ENCODE measurements at places on chromosomes 7 and 10.

DNA sequence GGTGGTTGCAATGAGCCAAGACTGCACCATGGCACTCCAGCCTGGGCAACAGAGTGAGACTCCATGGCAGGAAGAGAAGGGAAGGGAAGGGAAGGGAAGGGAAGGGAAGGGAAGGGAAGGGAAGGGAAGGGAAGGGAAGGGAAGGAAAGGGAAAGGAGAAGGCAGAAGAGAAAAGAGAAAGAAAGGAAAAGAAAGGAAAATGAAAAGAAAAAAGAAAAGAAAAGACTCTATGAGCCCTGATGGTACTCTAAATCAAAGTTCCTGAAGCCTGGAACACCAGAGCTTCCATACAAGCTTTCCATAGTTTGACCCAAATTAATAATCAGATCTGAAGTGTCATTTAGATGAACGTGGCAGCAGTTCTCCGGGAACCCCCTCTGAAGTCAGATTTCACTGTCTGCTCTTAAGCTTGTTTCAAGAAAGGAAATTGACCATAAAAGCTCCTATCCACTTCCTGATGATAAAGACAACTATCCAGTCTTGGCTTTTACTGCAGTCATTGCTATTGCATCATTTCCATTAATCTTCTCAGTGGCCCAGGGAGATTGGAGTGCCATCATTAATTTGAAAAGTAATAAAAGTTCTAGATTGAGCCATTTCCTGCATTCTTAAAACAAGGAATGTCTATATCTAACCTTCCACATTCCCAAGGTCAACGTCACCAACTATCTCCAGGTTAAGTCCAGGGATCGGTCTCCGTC lies 44.2 kb upstream of the FRMD4A start:
- DNase-seq = no peak

DNA sequence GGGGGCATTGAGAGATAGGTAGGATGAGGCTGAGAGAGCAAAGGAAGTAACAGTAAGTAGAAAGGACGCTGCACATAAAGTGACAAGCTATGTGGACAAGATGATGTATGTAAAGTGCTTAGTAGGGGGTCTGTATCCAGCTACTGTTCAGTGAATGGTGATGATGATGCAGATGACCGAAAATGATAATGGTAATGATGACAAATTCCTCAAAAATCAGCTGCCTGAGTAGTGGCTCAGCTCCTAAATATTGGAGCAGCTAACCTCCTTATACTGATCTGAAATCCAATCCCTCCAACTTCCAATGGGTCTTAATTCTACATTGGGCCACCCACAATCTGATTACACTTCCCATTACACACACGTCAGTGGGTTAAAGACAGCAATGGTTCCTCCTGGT lies 27.1 kb upstream of the KCNMA1 start:
- DNase-seq = no peak

DNA sequence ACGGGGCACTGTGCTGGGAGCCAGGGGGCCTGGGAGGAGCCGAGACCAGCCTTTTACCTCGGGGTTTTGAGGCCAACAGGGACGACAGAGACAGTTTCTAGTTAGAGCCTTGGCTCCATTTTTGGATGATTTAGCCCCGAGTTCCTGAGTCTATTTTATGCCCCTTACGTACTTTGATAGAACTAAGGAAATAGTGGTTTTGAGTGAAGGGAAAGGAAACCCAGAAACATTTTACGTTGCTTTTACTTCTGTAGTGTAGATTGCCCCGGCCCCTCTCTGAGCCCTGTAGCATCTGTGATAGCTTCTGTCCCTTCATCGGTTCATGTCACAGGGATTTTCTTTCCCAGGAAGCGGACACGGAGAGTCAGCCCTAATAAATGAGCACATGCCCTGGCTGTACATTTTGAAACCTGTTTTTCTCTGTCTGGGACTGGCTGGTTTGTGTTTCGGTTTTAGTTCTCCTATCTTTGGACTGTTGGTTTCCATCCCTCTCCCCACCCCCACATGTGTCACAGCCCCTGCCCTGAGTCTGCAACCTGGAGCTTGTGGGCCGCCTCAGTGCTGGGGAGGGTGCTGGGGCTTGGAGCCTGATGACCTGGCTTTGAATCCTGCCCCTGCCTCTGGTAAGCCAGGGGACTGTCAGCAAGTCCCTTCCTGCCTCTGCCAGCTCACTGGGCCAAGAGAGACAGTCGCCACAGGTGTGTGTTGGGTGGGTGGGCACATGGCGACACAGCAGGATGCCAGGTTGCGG lies 6.9 kb upstream of the ORAI2 start:
- DNase-seq = peak; percentile 77

DNA sequence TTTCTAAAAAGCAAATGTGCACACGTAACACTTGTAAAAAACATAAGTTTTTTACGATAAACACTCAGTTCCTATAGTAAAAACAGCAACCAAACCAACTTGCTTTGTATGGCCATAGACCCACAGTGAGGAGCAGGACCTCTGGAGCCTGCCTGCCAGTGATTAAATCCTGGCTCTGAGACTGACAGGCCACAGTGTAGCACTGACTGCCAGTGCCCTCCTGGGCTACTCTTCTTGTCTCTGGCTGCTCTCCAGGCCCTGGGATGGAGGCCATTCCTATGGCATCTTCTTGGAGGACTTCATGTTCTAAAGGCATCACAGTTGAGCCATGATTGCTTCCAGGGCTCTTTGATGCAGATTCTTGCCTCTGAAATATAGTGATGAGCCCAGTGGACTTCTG lies 22.7 kb upstream of the TMEM254 start:
- DNase-seq = no peak

DNA sequence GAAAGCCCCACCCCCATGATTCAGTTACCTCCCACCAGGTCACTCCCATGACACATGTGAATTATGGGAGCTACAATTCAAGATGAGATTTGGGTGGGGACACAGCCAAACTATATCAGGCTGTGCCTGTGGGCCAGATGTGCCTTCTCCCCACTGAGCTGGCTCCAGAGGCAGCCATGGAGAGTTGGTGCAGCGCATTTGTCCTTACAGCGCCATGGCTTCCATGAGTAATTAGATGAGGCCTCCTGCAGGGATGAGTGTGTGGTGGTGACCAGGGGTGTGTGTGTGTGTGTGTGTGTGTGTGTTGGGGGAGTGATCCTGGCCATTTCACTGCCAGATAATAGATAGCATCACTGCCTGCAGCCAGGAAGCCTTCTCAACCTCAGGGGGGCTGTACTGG lies 94.6 kb downstream of the FANK1 start:
- DNase-seq = no peak

DNA sequence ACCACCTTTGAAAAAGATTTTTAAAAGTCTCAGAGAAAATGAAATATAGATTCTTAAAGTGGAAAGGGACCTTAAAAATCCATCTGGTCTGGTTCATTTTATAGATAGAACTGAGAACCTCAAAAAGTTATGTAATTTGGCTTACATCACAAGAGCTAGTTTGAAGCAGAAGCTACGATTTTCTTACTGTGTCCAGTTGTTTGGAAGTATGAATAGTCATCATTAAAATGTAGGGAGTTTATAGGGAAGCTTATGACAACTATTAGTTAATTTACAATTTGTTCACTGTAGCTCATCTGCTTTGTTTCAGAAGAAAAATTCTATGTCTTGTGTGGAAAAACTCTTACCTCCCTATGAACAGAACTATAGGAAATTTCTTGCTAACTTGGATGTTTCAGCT lies 26.9 kb downstream of the ZEB1 start:
- DNase-seq = no peak

DNA sequence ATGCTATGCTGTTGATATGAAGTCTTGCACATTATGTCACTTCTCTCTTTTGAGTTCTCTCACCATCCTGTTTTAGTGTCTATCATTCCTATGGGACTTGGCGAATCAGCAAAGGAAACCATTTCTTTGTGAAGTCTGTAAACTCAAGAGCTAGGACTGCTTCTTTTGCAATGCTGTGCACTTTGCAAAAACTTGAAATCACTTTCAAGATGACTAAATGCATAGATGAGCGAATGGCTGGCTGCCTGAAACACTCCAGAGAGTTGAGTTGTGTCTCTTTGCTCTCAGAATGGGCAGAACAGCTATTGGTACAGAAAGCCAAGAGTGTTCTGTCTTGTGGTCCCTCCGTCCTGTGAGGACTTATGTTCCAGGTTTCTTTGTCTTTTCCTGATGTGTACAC lies 18.3 kb upstream of the ELMO1 start:
- no peak for DNase-seq

DNA sequence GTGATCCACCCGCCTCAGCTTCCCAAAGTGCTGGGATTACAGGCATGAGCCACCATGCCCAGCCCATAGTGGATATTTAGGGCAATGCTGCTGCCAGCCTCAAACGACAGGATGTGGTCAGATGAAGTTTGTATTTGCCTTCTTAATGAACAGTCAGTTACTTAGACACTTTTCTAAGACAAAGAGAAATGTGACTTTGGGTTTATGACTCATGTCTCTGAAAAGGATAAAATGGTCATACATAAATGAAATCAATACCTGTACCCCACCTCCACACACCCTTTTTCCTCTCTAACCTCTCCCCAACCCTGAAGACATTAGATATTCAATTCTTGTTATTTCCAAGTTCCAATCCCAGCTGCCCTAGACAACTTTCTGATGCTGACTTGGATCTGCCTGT lies 109.3 kb upstream of the INSIG1 start:
- no peak for DNase-seq

DNA sequence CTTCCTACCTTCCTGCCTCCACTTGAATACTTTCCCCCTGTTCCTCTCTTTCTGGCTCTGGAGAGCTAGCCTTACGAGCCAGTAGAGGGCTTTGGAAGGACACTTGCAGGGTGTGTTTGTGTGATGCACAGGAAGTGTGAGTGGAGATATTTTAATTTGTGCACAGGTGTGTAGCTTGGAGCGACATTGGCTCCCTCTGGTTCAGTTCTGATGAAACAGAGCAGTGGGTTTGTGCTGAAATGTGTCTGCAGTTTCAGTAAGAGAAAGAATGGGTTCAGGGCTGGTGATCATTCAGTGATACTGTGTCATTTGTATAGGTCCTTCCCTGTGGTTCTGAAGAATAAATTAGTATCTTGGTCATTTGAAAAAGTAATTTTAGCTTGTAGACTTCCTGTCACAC lies 86.9 kb downstream of the SND1 start:
- DNase-seq = no peak

DNA sequence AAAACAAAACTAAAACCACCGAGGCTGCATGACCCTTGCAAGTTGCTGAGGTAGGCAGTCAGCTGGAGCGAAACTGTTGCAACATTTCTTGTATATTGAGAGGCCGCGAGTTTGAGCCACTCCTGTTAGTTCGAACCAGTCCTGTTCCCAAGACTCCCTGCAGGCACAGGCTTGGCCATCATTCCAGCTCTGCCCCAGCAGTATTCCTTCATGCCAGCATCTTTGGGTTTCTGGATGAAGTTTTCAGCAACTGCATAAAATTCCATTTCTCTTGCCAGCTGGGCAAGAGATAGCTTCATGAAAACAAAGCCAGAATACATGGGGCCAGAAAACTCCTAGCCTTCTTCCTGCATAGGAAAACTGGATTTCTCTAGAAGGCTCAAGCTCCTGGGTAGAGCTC lies 207.6 kb downstream of the FRMD4A start:
- DNase-seq = no peak

GRCh38 chr7:43658718-43659548 lies 70.4 kb downstream of the COA1 start:
- peak; percentile 45 for DNase-seq

DNA sequence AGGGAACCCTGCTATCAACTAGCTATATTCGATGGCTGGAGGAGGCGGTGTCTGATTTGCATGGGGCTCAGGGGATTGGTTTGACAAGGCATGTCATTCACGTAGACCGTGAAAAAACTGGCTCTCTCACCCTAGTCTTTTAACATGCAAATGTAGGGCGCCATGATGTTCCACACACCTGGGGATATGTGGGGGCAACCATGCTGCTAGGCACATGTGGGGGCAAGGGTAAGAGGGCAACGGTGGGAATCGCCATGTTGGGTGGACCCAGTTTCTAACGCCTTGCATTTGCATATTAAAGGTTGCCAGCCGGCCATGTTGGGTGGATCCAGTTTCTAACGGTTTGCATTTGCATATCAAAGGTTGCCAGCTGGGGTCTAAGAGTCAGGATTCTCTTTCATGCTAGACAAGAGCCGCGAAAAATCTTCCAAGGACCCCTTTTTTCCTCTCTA lies 419.2 kb upstream of the NFE2L3 start:
- DNase-seq = no peak

GRCh38 chr7:81715984-81716588 lies 53.8 kb downstream of the HGF start:
- DNase-seq = no peak

DNA sequence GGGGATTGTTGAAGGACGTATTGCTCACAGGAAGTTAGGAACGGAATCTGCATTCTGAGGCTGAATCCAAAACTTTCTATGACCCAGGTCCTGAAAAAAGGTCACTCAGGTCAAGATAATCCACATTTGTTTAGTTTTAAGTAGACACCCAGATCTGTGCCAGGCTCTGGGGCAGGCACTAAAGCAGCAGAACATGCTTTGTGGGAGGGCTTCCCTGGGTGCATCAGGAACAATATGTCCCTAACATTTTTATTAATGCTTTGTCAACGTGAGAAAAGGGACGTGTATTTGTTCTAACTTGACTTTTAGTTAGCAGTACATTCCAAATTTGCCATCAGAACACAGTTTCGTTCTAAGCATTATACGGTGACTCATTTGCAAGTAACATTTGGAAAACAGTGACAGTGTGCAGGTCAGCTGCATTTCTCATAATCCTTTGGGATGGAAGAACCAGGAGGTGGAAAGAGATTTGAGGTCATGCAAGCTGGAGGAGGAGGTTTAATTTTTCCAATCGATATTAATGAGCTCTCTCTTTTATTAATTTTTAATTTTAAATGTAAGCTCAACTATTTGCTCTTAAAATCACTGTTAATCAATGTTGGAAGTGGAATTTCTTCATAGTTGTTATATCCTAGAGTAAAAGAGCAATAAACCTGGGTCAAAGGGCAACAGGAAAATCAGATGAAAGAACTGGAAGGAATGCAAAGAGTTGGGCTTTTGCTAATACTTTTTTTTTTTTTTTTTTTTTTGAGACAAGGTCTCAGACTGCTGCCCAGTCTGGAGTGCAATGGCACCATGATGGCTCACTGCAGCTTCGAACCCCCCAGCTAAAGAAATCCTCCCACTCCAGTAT lies 35.0 kb downstream of the TAS2R41 start:
- no peak for DNase-seq

- DNase-seq = no peak
Observed at GRCh38 chr7:66348959-66349358, 143.8 kb downstream of the TPST1 start.

GRCh38 chr10:102299873-102300272 lies 54.5 kb downstream of the GBF1 start:
- no peak for DNase-seq

GRCh38 chr7:29105752-29106668 lies 40.3 kb downstream of the CPVL start:
- DNase-seq = no peak

DNA sequence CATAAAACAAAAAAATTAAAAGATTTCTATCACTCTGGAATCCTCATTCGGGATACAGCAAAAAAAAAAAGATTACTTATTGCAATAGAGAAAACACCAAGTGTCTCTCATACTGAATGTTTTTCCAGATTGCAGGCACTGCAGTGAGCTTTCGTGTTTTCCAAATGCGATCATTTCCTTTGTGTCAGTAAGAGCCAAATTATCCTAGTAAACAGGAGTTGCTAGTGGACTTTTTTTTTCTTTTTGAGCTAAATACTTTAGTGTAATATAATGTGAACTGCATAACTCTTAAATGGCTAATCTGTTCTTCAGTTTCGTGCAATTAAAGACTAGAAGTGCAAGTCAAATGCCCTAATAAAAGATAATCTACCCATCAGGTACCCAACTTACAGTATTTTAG lies 44.4 kb upstream of the TOMM7 start:
- DNase-seq = no peak

- DNase-seq = no peak
Observed at GRCh38 chr7:15168489-15168888, 265.9 kb upstream of the DGKB start.

- DNase-seq = no peak
Observed at GRCh38 chr10:106705681-106706100, 458.8 kb downstream of the SORCS1 start.
